ENCODE measurements at places on chromosomes 12 and 14.

DNA sequence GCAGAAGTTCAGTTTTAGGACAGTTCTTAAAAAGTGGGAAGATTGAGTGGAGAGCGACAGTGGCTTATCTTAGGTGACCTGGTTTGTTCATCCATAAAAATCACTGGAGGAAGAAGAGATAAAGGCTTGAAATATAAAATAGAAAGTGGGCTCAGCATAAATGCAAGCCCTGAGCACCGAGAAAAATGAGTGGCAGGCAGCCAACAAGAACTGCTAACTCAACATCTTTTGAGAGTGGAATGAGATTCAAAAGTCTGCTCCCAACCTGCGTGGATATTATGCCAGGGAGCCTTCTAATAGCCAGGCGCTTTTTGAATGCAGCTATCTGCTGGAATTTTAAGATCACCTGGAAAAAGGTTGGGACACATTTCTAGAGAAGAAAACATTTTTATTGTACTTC is 666.5 kb downstream of the FLRT2 start:
- no peak for DNase-seq

DNA sequence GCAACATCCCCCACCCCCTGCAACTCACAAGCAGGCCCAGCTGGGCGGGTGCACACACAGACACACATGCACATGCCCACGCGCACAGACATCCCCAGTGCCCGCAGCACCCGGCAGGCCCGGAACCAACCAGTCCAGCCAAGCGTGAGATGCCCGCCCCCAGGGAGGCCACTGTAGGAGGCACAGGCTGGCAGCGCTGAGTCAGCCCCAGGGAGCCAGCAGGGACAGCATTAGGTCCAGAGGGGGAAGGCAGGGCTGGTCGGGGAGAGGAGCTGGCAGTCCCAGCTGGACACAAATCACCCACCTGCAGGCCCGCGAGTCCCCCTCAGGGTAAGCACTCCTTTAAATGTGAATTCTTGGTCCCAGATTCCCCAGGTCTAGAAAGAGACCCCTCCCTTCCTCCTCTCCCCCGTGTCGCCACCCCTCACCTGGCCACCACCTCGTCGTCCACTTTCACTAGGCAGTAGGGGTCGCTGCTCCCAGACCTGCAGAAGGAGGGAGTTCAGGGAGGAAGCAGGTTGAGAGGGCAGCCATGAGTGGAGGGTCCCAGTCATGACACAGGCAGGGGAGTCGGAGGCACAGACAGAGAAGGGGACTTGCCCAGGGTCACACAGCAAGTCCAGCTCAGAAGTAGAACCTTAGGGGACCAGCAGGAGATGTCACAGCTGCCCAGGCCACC is 5.0 kb downstream of the RASAL1 start:
- no peak for DNase-seq

- peak; percentile 83 for DNase-seq
Observed at GRCh38 chr12:58915634-58916033, 4.7 kb downstream of the LRIG3 start.

DNA sequence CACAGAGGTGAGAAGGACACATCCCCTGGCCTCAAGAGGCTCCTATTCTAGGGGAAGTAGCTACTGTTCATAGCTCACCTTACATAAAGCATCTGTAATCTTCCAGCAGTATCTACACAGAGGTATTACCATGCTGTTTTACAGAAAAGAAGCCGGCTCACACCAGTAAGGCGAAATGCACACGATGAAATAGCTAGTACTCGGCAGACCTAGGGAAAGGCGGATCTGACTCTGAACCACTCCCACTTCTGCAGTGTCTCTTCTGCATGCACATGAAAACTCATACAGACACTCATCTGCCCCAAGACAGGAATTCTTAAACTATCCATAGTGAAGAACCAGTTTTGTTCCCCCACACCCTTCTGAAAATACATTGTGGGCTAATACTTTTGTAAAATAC is 73.6 kb downstream of the IQSEC3 start:
- DNase-seq, result no peak

DNA sequence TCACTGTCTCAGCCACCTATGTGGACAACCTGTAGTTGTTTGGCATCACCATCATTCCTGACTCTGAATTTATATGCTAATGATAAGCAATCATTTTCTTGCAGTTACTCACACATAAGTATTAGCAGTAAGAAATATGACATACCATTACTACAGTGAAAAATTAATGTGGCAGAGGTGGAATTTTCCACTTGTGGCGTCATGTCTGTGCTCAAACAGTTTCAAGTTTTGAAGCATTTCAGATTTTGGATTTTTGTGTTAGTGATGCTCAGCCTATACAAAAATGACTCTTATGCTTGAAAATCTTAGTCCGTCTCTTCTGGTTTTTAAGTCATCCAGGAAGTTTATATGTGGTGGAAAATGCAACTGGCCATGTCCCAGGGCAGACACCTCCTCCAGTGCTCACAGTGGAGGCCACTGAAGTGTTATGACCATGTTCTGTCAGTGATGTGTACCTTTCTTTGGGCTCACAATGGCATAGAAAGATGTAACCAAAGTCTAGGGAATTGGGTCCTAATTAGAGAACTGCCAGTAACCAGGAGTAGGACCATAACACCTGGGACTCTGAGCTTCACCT is 220.6 kb downstream of the SYT1 start:
- no peak for DNase-seq
